Activated T-helper 1 cell treated with anti-CD3 and anti-CD28 coated beads, Interleukin-2, amount 50 U/mL, for 16 hours (primary cell): ENCODE measurements at places on chromosomes 1 and 21.

GRCh38 chr21:43893536-43894205, 28.6 kb downstream of the AGPAT3 start:
- no peak for DNase-seq

- DNase-seq, result no peak
Measured at GRCh38 chr1:221039616-221040015, 160.4 kb downstream of the HLX start.

DNA sequence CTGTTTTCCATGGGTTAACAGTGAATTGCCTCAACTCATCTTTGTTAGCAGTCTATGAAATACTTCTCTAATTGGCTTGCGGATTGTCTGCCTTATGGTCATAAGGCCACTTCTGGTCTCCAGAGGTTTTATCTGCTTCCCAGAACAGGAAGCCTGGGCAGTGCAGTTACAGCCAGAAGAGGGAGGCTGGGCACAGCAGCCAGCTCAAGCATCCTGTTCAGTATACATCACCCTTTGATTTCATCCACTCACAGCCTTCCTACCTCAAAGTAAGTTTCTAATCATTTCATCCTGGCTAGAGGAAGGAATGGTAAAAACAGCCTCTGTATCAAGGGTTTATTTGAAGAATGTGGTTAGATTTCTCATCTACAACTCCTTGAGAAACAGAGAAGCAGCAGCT, 311.5 kb upstream of the DEPDC1 start:
- no peak for DNase-seq

GRCh38 chr1:94036730-94037129, 84.2 kb downstream of the ABCA4 start:
- DNase-seq, result no peak

DNA sequence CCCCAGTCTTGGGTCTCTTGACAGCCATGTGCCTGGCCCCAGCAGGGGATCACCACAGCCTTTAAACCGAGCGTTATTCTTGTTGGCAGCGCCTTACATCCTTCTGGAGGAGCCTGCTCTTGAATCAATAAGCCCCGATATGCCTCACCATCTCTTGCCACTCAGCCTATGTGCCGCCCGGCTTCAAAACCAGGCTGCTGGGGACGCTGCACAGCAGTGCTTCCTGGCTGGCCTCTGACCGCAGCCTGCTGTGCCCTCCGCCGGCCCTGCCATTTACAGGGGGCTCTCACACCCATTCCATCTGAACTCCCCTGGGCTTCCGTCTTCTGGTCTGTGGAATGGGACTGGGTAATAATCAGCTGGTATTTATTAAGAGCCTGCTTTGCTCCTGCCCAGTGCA, 3.0 kb upstream of the PEX10 start:
- no peak for DNase-seq

DNA sequence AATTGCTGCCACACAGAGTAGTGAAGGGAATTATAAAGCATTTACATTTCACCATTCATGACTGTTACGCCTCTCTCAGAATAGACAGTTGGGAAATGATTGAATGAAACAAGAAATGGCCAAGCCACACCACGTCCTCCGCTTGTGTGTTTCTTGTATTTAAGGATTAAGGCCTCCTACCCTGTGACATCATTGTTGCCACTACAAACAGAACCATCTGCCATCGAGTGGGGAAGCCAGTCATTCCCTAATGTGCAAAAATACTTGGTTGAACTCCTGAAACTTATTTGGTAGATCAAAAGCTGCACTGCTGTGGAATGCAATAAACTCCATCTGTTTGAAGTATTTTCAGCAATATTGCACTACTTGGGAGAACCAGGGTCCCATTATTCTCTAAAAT, 99.0 kb upstream of the C1orf105 start:
- DNase-seq, result no peak

GRCh38 chr1:83950106-83950661, 48.7 kb downstream of the TTLL7 start:
- DNase-seq, result no peak

DNA sequence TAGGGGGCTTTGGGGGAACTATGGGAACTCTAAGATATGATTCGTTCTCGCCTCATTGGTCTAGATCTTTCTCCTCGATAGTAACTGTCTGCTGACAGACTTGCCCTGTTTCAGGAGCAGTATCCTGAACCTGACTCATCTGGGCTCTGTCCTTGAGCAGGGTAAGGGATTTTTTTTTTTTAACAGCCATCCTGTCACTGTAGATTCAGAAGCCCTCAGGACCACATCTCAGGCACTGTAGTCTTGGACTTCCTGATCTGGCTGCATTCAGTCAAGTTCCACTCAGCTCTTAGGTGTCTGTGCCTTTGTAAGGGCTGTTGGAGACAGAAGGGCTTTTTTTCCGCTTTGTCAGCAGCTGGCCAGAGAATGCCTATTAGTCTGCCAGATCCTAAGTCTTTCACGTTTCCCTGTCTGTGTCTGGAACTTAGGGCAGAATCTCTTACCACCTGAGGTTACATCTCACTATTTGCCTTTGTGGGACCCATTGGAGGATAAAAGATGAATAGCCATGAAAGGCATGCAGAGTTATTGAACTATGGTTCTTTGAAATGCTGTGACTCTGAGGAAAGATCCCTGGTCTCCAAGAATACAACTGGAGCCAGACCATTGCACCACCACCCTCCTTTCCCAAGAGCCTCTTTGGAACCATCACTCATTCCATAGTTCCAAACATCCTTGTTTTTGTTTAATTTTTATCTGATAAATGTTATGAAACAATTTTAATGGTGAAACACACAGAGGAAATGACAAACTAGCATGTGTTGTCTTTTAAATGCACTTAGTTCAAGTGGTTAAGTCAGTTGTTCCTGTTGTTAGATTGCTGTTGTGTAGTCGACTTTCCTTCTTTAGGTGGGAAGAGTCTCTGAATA, 49.7 kb upstream of the MACF1 start:
- DNase-seq, result no peak

GRCh38 chr1:156487862-156488261, 12.7 kb downstream of the MEF2D start:
- DNase-seq, result no peak

- no peak for DNase-seq
Measured at GRCh38 chr1:12528021-12528852, 89.8 kb downstream of the DHRS3 start.

GRCh38 chr1:86318436-86318835, 77.7 kb downstream of the ODF2L start:
- no peak for DNase-seq

DNA sequence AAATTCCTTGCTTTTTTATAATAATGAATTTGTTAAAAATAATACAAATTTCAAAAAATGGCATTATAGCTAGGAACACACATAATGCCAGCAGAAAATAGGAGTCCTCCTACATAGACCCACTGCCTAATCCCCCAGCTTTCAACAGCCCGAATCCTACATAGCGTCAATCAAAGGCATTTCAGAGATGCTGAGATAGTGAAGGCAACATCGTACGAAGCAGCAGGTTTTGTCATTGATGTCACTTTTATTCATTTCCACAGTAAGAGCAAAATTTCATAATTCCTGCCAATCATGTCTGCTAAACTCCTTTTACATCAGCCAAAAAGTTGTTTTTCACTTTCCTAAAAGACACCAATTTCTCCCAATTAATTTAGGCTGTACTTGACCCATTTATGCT, 94.1 kb downstream of the GREM2 start:
- DNase-seq, result no peak

DNA sequence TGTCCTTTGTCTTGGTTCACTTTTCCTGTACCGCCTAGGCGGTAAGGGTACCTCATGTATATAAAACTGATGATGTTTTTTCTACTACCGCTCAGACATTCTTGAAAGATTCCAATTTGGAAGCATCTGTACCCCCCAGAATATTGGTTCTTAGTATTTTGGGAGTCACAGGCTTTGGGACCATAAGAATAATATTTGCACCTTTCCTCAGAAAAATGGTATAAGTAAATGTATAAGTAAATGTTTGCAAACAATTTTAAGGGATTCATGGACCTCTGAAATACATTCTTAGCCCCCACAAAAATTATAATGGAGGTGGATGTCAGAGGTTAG, 677 bp downstream of the SRP9 start:
- DNase-seq, result no peak

DNA sequence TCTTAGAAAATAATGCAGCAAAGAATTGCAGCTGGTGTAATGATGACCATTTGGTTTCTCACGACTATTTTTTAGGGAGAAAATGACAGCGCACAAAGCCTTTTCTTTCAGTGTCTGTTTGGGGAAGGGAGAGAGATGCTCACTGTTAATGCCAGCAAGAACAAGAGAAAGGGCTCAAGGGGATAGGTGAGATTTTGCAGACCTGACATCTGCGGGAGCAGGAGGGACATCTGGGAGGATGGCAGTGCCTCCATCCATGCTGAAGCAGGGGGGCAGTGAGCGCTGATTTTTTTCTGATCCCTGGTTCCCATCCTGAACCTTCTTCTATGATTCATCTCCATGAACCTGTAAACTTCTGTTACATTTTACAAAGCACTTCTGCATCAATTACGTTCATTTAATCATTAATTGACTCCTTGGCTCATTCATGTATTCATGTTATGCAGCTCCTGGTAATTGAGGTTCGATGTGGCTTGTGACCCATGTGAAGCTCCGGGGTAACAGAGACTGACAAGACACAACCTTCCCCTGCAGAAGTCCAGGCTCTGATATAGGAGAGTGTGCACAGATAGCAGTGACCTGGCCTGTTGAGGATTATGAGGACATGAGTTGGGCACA, 595.3 kb downstream of the PTPRU start:
- no peak for DNase-seq

GRCh38 chr1:93167006-93167405, 13.2 kb downstream of the TMED5 start:
- DNase-seq, result no peak

GRCh38 chr1:47765236-47765635, 231.9 kb downstream of the TRABD2B start:
- no peak for DNase-seq

GRCh38 chr1:78146205-78146771, 100.5 kb downstream of the GIPC2 start:
- DNase-seq, result no peak

DNA sequence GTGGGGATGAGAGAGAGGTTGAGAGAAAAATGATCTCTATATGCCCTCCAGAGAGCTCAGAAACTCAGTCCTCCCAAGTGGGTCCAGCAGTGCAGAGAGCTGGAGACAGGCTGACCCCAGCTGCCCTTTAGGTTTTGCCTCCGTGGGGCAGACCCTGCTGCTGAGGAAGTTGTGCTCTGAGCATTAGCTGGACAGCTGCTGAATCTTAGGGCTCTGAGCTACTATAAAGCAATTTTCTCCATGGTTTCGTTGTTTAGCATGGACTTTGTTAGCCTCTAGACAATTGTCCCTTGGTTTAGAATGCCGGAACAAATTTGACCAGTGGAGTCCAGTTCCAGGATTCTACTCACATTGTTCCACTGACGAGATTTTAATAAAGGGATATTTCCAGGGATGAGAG, 22.1 kb downstream of the BATF3 start:
- no peak for DNase-seq

DNA sequence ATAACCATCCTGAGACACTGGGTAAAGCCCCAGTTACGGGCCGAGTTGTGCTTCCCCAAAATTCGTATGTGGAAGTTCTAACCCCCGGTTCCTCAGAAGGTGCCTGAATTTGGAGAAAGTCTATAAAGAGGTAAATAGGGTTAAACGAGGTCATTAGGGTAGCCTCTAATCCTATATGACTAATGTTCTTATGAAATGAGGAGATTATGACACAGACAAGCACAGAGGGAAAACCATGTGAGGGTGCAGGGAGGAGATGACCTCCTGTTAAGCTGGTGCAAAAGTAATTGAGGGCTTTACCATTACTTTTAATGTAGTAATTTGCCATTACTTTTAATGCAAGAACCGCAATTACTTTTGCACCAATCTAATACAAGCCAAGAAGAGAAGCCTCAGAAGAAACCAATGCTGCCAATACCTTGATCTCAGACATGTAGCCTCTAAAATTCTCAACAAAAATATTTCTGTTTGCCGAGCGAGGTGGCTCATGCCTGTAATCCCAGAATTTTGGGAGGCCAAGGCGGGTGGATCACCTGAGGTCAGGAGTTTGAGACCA, 260.8 kb downstream of the GPATCH2 start:
- DNase-seq, result no peak

DNA sequence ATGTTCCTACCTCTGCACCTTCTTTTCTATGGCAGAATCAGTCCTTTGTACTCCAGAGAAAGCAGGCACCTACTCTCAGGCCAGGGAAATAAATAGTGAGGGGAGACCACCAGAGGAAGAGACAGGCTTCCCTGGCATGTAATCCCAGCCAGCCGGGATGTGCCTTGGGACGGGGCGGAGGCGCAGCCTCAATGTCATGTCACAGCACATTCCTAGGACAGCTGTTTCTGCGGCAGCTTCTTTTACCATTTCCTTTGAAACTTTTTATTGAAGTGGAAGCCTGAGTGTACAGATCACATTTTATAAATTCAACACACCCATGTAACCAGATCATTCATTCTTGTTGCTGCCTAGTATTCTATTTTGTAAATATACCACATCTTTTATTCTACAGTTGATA, 67.9 kb upstream of the ZNF326 start:
- DNase-seq, result no peak

GRCh38 chr21:46122237-46122671, 24.3 kb downstream of the COL6A2 start:
- no peak for DNase-seq

GRCh38 chr1:6596886-6597776, 5.5 kb downstream of the KLHL21 start:
- no peak for DNase-seq

GRCh38 chr1:200072636-200073285, 45.3 kb downstream of the NR5A2 start:
- no peak for DNase-seq

GRCh38 chr1:9833632-9834031, 9.9 kb upstream of the CLSTN1 start:
- DNase-seq, result no peak

GRCh38 chr1:36709869-36710481, 227.3 kb upstream of the CSF3R start:
- no peak for DNase-seq

GRCh38 chr1:231694465-231695077, 68.0 kb downstream of the DISC1 start:
- DNase-seq, result no peak

GRCh38 chr1:202397256-202397655, 48.8 kb downstream of the PPP1R12B start:
- no peak for DNase-seq

DNA sequence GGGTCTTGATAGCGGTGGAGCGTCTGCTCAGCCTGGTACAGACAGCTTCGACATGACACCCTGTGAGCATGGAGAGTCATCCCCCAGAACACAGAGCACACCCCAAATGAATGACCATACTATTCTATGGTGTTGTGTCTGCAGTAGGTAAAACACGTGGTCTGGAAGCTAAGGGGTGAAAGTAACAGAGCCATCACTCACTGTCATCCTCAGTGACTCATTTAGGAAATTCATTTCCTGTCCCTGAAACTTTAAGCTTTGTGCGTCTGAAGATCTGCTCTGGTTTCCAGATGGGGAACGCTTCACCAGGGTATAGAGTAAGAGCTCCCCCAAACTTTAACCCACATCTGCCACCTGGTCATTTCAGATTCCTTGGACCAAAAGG, 94.8 kb upstream of the DISP3 start:
- no peak for DNase-seq

- no peak for DNase-seq
Measured at GRCh38 chr1:219581344-219581743, 31.6 kb downstream of the ZC3H11B start.
